ENCODE measurements at places on chromosomes 7 and 10.

- DNase-seq = no peak
These were observed 501.6 kb downstream of the TCERG1L start for GRCh38 chr10:130809761-130810515.

DNA sequence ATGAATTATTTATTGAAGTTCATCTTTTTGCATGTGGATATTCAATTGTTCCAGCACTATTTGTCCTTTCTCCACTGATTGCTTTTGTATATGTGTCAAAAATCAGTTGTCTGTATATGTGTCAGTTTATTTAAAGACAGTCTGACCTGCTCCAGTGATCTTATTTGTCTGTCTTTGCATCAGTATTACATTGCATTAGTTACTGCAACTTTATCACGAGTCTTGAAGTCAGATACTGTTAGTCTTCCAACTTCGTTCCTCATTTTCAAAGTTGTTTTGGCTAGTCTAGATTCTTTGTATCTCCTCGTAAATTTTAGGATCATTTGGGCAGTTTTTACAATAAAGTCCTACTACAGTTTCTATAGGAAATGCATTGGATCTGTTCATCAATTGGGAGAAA, 166.4 kb downstream of the CELF2 start:
- no peak for DNase-seq

DNA sequence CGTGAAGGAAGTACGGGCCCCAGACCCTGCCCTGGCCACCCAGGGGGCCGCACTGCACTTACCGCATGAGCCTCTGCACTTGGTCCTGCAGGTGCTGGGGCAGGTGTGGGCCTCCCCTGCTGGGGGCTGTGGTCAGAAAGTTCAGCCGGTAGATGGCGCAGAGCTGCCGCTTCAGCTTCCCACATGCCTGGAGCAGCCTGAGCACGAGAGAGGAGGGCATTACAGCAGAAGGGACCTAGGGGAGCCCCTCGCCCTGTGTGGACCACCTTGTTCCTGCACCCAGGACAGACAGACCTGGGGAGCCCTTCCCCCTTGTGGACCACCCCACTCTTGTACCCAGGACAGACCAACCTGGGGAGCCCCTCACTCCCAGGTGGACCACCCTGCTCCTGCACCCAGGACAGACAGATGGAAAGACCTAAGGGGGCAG, 8.7 kb upstream of the PYROXD2 start:
- no peak for DNase-seq

- no peak for DNase-seq
These were observed 110.4 kb upstream of the ZNF438 start for GRCh38 chr10:31142026-31142425.

DNA sequence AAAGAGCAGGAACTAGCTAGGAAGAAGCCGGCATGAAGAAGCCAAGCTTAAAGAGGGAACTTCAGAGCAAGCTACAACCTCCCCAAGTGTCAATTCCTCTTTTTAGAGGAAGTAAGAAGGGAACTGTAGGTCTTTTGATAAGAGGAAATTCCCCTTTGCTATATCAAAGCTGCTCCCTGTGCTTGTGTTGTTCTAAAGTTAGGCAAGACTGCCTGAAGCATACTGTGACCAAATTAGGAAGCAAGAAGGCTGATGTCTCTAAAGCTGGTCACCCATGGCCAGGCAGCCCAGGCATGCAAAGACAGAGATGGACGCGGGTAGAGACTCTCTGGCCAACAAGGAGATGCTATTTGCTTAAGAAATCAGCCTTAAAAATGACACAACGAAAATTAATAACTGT, 87.9 kb downstream of the RNF216 start:
- no peak for DNase-seq

DNA sequence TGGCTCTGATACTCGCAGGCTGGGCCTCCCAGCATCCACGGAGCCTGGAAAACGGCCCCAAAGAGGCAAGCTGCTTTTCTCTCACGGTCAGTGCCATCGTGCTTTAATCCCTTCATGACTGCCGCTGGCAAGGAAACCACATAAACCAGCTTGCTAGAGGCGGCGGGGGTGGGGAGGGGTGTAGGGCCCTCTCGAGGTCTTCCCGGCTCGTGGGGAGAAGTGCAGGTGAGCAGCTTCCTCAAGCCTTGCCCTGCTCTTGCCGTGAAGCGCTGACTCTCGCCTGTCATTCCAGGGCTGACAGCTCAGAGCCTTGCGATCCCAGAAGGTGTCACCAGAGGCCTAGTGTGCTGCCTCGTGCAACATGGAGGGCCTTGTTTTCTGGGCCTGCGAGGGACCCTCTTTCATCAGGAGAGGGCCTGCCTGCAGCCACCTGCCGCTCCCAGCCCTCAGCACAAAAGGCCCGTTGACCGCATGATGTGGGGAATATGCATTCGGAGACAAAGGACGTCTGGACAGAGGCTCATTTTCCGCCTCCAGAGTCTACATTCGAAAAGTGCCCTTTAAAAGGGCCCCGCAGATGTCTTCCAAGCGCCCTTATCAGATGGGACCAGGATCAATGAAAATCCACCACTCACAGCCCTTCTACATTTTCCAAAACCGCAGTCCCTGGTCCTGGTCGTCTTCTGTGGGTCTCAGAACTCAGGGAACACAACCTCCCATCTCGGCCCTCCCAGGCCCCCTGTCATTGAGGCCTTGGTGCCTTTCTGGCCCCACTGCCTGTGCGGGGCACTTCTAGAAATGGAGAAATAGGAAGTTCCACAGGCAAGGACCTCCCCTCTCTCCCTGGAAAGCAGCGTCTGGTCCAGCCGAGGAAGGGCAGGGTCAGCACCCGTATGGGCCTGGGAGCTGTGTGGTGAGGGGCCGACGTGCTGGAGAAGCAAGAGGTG, 58.7 kb downstream of the ZRANB1 start:
- DNase-seq = no peak

DNA sequence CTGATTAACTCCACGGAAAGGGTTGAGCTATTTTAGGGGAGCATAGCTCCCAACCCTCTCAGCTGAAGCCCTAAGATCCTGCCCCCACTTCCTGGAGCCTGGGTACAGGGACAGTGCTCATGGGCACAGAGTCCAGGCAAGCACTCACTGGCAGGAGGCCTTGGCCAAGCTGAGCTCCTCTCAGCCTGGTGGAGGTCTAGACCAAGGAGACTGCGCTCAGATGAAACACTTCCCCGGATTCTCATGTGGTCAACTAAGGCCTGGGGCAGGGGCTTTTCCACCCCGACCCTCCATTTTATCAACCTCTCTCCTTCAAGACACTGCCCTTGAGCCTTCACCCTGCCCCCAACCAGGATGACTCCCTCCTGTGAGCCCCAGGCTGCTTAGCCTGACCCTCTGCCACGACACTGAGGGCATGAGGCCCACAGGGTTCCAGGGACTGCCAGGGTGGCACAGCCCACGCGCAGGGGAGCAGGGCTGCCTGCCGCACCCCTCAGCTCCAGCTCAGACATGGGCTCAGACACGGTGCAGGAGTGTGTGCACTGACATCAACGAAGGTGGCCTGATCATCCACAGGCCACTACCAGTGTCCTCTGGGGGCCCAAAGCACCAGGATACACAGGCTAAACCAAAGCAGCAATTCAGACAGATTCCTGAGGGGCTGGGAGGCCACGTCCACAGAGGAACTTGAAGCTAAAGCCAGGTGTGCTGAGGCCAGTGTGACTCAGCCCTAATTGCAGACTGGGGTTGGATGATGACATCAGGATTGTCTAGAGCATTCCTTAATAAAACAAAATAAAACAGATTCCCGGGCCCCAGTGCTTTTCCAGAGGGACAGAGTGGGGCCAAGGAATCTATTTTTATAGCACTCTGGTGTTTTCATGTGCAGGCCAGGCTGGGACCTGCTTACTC, 18.8 kb downstream of the CHAT start:
- no peak for DNase-seq

GRCh38 chr10:102815790-102816549, 21.2 kb downstream of the CYP17A1 start:
- DNase-seq = no peak

DNA sequence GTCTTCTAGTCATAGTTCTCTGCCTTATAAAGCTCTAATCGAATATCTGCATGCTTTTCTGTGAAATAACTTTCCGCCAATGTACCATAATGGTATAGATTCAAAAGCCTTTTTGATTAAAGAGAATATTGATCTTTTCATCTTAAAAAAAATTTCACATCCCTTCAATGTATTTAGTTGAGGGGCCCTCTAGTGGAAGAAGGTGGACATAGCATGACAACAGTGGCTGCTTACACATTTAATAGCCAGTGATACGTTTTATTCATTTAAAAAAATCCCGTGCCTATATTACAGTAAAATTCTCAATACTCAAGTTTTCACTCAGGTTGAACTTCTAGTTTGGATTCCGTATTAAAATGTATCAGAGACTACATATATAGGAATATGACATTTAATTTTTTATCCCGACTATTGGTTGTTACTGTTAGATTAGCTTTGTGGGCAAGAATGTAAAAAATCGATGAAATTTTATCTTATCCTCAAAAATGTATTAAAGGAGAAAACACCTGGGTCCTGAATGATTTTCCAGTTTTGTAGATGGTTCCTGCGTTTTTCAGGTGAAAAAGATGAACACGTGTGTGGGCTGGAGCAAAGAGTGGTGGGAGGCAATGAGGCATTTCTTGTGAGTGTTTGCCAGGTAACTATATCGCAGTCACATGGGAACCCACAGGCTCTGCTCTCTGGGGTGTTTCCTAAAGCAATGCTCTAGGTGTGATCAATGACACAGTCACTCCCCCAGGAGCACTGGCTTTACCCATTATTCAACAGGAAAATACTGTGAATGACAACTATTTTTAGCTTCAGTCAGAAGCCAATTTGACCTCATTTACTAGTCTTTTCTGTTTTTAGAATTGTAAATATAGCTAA, 24.1 kb upstream of the PNLIP start:
- peak; percentile 11 for DNase-seq

- DNase-seq = no peak
These were observed 9.8 kb upstream of the ZNRF2 start for GRCh38 chr7:30274641-30275040.

- DNase-seq = no peak
These were observed 32.1 kb downstream of the CRCP start for GRCh38 chr7:66146701-66147100.

GRCh38 chr7:110595694-110596093, 495.2 kb upstream of the LRRN3 start:
- no peak for DNase-seq
